ENCODE measurements at places on chromosomes 13 and 19.

DNA sequence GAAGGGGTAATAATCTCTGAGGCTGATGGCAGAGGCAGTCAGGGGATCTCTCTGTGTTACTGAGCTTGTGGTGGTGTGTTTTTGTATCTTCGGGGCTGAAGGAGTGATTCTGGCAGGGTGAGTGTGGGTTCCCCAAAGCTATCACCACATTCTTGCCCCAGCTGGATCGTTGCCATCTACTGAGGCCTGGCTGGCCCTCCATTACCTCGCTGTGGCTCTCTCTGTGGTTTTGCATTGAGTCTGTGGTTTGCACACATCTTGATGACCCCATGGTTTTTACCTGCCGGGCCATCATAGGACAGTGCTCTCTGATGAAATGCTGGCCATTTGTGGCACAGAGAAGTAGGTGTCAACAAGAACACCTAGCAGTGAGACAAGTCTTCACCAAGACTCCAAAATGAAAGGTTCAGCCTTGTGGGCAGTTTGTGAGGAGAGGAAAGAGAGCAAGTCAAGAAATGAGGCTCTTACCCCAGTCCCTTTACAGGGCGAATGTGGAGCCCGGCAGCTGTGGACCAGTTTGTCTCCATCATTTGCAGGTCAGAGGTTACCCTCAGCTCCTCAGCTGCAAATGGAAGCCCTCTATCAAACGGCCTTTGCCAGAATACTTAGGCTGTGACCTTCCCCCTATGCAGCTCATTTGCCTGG, 69.0 kb upstream of the NPAS1 start:
- no peak for DNase-seq

DNA sequence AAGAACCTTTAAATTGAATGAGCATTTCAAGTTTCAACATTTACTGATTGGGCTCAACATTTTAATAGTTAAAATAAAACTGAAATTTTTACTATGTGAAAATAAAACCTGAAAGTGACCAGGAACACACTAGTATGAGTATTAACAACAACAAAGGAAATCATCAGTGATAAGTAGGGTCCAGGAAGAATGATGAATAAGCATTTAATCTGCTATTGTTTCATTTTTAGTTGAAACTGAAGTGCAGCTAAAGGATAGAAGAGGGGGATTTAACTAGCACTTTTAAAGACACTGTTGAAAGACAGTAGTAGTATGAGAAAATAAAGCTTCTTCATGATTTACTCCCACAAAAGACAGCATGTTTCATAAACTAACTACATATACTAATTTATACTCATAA, 250.9 kb upstream of the IPO5 start:
- DNase-seq: no peak

DNA sequence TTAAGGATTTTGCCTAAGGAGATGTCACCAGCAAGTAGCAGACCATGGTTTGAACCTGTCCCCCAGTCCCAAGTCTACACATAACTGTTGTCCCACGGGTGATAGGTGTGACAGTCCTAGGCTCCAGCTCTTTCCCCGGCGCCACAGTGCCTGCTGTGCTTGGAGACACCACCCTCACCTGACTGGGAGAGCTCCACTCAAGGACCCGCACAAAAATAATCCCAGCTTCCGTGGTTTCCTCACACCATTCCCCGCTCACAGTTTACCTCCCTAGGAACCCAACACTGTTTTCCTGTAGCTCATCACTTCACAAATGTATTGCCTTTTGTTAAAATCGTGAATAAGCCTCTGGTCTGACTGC, 19.8 kb upstream of the RASA3 start:
- DNase-seq: no peak

DNA sequence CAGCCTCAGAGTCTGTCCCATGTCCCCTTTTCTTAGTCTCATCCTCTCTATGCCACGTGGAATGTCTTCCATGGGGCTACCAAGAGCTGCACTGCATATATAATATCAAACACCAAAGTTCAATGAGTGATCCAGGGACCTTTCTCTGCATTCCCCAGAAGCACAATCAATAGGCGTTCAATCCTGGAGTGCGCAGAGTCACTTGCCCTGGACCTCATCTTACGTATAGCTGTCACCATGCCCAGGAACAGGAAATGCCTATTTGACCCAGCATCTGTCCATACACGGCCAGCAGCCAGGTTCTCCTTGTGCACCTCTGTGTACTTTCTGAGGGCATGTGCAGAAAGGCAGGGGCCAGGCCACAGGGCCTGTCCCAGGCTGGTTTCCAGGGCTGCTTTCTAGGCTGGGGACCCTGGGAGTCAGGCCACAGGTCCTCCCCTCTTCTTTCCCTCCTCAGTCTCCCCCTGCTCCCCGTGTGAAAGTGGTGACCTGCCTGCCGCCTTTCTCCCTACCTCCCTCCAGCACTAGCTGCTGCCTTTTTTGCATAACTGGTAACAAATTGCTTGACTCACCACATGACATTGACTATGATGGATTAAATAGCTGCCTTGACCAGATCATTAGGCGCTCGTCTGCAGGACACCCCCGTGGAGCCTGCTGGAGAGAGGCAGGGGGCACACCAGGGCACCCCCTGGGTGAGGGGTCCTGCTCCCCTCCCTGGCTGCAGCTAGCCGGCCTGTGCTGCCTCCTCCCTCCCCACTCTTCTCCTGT, 222.0 kb downstream of the ZNF536 start:
- DNase-seq: no peak

GRCh38 chr19:41994521-41994971, 516 bp upstream of the ATP1A3 start:
- no peak for DNase-seq

DNA sequence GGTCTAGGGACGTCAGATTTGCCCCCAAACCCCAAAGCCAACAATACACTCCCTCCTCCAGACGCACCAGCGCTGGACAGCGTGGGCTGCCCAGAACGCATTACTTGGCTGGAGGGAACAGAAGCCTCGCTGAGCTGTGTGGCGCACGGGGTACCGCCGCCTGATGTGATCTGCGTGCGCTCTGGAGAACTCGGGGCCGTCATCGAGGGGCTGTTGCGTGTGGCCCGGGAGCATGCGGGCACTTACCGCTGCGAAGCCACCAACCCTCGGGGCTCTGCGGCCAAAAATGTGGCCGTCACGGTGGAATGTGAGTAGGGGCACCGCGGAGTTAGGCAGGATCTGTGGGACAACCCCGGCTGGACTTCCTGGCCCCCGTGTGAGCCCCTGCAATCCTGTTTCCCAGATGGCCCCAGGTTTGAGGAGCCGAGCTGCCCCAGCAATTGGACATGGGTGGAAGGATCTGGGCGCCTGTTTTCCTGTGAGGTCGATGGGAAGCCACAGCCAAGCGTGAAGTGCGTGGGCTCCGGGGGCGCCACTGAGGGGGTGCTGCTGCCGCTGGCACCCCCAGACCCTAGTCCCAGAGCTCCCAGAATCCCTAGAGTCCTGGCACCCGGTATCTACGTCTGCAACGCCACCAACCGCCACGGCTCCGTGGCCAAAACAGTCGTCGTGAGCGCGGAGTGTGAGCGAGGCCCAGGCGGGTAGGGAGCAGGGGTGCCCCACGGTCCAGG, 4.0 kb downstream of the ICAM5 start:
- no peak for DNase-seq

GRCh38 chr13:110380359-110381028, 73.4 kb downstream of the COL4A2 start:
- DNase-seq: no peak

GRCh38 chr19:44603201-44603945, 10.0 kb upstream of the IGSF23 start:
- no peak for DNase-seq

DNA sequence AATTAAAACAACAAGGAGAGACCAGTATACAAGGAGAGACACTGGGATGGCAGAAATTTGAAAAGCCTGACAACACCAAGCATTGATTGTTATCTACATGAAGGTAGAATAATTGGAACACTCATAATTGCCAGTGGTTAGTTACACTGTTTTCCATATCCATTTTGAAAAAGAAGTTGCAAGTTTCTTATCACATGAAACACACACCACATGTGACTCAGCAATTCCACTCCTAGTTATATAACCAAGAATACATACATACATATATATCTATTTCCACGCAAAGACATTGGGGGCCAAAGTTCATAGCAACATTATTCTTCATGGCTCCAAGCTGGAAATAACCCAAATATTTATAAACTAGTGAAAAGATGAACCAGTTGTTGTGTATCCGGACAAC, 15.2 kb upstream of the PABPC3 start:
- DNase-seq: no peak

DNA sequence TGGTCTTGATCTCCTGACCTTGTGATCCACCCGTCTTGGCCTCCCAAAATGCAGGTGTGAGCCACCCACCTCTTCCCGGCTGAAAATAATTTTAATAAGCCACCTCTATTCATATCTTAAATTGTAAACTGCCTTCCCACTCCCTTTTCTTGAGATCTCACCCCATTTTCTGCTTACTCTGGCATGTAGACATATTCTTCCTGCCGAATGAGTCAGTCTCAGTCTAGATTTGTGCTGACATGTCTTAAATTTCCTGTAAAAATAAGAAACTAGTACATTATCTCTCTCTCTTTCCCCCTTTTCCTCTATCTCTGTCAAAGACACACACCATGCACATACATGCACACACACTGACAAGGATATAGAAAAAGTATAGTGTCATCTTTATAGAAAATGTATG, 60.9 kb downstream of the THSD1 start:
- DNase-seq: no peak

DNA sequence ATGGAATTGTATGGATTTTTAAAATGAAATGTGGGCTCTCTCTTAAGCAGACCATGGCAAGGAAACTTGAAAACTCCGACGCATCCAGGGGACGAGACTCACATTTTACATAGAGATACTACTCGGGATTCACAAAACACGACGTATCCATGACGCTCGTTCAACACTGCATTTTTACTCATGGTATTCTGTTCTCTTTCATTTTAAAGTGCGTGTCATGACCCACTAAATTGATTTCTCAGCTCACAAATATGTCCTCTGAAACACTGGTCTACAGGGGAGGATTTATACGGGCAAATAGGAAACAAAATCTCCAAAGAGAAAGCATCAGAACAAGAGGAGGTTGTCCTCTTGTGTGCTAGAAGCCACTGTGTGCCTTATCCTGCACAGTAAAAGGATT, 523.5 kb downstream of the MYO16 start:
- no peak for DNase-seq

DNA sequence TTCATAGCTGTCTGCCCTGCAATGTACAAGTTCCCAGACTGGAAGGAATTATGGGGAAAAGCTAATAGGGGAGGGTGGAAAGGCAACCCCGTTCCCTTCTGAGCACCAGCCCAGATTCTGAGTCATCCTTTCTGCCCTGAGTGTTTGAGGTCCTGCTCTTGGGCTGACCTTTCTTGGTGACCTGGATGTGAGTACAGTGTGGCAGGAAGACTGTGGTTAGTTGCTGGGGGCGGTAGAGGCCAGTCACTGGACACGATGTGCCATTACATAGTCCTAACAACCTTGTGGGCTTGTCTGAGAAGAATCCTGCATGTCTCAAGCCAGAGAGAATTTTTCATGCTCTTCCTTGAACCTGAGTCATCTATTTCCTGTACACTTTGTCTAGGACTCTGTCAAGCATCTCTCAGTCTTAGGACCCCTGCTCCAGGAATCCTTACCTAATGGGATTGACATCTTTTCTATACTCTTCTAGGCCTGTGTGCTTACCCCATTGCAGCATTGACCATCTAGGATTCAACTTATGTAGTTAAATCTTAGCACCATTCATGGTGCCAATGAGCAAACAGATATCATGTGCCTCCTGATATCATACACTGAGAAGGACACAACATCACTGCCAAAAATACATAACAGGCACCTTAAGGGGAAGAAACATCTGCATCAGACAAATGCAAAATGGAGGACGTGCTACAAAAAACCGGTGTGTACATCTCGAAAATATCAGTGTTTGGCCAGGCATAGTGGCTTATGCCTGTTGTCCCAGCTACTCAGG, 8.1 kb upstream of the ANGPTL4 start:
- DNase-seq: no peak

DNA sequence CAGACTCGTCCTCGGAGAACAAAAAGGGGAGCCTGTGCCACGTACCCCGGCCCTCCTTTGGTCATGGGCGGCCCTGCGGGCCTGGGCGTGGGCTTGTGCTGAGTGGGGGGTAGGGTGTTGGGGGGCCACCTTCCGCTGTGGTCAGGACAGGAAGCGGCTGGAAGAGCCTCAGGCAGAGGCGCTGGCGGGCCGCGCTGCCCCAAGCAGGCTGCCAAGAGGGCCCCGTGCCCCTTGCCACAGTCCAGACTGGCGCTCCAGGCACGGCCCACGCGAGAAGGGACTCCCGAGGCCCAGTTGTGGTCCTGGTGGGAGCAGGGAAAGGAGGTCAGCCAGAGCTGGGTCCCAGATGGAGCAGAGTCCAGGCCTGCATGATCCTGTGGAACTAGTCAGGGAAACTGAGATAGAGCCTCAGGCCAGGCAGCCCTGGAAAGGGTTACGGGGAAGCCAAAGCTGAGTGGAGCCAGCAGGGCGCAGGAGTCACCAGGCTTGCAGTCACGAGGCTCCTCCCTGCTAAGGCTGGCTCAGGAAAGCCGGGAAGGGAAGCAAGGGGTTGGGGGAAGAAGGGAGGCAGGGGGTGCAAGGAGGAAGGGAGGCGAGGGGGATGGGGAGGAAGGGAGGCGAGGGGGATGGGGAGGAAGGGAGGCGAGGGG, 135.0 kb downstream of the CRYL1 start:
- DNase-seq: no peak

- DNase-seq: no peak
Measured at GRCh38 chr13:42354241-42355091, 82.5 kb downstream of the AKAP11 start.

GRCh38 chr13:72561791-72562190, 165.6 kb downstream of the MZT1 start:
- no peak for DNase-seq

GRCh38 chr13:40306817-40307216, 359.6 kb downstream of the FOXO1 start:
- DNase-seq: no peak

DNA sequence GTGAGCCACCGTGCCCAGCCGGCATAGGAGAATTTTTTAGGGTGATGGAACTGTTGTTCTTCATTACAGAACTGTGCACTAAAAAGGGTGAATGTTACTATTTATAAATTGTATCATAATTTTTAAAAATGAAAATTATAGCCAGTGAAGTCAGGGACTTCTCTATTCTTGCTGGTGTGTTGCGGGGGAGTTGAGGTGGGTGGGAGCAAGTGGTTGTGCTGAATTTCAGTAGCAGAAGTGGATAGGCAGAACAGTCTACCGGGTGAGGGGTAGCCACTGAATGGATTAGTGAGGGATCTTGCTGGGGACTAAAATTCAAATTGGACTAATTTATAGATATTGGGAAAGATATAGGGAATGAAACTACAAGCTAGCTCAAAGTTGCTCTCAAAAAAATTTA, 74.0 kb downstream of the CAB39L start:
- DNase-seq: no peak

- DNase-seq: no peak
Measured at GRCh38 chr19:32767951-32768679, 48.5 kb downstream of the TDRD12 start.
